NCI-H510A (cell line): ENCODE measurements at places on chromosomes 2 and 18.

DNA sequence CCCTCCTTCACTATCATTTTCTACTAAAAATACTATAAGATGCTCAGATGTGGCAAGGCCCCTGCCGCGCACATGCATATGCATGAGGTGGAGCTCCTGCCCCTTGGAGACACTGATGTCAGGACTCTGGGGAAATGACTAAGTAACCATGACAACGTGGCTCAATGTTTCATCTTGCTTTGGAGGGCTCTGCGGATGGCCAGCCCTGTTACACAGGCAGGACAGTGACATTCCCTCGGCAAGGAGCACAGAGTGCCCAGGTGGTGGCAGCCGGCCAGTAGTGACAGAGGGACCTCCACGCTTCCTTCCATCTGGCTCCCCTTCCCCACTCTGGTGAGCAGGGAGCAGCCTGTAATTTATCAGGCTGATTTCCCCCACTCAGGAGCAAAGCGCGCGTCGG is 364.1 kb downstream of the SS18 start:
- no peak for DNase-seq

- DNase-seq: no peak
Observed at GRCh38 chr2:236919209-236919608, 166.5 kb upstream of the COPS8 start.

DNA sequence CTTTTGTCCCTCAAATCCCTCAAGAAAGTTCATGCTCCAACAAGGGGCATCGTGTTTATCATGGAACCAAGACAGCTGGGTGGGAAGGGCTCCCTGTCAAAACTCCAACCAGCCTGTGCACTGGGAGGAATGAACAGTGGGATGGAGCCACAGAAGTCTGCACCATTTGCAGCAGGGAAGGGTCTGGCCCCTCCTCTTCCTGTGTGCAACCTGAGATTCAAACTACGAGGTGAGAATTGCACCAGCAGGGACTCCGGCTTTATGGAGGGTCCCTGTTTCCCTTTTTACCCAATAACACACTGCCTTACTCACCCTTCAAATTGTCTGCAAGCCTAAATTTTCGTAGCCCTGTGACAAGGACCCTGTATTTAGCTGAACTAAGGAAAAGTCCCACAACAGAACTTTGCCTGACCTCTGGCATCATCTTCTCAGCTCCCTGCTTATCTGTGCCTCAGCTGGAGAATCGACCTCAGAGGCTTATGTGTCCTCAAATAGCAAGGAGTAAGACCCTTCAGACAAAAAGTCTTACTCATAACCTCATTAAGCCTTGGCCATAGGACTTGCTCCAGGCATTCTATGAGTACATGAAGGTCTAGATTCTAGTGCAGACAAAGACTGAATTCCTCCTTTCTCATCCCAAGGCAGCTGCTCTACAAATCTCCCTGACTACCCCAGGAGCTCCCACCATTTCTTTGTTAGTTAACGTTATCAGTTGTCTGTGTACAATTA is 178.3 kb upstream of the SERPINE2 start:
- DNase-seq: no peak

GRCh38 chr2:207828361-207829057 is 58.8 kb upstream of the FZD5 start:
- no peak for DNase-seq
